KBM-7 (cell line): ENCODE measurements at places on chromosomes 1 and 21.

DNA sequence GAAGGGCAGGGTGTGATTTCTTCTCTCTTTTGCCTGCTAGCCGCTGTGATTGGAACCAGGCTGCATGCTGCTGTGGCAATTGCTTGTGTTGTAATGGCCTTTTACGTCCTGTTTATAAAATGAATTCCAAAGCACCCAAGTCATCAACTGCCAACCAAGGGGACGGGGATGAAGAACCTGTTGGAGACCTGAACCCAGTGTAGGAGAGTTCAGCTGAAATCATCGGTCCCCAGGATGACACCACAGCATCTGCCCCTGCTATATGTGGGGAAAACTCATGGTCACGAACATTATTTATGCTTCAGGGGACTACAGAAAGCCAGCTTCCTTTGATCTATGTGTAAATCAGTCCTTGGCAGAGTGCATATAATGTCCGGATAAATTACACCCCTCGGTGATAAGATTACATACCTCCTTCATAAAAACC, 3.8 kb downstream of the TMEM167B start:
- DNase-seq = no peak

- DNase-seq = no peak
Measured at GRCh38 chr1:18513995-18514394, 33.3 kb downstream of the KLHDC7A start.

- DNase-seq = no peak
Measured at GRCh38 chr1:61070054-61070453, 12.3 kb upstream of the NFIA start.

GRCh38 chr1:33661811-33662454, 189.5 kb downstream of the ZSCAN20 start:
- DNase-seq = no peak

GRCh38 chr21:29789393-29789792, 150.4 kb downstream of the GRIK1 start:
- DNase-seq = no peak

- DNase-seq = no peak
Measured at GRCh38 chr1:218273762-218274479, 11.2 kb upstream of the RRP15 start.

DNA sequence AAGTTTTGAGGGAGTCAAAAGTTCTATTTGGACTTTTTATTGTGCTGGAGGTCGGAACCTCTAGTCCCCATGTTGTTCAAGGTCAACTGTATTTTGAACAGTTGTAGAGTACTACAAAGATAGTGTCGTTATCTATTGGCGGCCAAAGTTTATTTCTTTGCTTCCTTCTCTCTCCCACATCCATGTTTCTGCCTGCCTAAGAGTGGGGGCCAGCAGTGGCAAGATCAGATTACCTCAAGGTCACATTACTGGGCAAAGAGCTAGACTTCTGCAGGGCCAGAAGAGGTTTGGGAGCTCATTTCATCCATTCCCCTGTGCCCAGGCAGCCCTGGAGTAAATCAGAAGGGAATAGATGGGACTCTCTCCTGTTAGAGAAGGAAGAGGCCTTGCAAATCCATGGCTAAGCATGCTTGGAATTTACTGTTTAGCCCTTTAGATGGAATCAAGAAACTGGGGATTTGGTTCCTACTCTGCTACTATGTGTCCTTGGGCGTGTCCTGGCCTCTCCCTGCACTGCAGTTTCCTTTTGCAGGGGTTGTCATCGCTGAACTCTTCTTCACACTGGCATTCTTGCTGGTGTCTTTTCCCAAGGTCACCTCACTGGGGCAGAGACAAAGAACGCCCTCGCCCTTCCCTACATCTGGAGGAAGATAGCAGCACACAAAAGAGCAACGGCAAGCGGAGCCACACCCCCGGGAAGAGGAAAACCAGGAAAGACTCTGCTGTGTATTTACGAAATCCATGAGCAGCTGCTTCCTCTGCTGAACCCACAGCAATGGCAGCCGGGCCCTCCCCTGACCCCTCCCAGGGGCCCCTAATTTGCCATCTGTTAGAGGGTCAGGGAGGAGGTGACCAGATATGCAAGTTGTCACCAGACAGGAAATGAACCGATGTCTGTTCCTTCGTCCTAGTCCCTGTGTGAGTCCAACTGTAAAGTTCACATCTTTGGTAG, 73.3 kb downstream of the PLPP3 start:
- DNase-seq = peak; percentile 88

- no peak for DNase-seq
Measured at GRCh38 chr1:9767964-9768668, 55.6 kb downstream of the CLSTN1 start.

DNA sequence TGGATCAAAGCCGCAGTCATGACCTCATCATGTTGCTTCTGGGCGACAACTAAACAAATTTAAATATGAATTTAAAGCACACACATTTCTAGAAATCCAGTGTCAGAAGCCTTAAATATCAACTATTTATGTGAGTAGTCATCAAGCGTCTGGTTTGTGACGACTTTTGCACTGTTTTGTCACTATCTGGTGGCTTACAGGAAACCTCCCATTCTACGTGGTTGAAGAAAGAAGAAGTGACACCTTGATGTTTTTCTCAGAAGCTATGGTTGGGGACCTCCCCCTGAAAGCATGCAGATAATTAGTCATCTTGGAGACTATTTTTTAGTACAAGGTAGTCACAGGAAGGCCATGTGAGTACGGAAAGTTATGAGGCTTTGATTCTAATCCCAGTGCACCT, 58.5 kb downstream of the TENT5C start:
- peak; percentile 75 for DNase-seq

DNA sequence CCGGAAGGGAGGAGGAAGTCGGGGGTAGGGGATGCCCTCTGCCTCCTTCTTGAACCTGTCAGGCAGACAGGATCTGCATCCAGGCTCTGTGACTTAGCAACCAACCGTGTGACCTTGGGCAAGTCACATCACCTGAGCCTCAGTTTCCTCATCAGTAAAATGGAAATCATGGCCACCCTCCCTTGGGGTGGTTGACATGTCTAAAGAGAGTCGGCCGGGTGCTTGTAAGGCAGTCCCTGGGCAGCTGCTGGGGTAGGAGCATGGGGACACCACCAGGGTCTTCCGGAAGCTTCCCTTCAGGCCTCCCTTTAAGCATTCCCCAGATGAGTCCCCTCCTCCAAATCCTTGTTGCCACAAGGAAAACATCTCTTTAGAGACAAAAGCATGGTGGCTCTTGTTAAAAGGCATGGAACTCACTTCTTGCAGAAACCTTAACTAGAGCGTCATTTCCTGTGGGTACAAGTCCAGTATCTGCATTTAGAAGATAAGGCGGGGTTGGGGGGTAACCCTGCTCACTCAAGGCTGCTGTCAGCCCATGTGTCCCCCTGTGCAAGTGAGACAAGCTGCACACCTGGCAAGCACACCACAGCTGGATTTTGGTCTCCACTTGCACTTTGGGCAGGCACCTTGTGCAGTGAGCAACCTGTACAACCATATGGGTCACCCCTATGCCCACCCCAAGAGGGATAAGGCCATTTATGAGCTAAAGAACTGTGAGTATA, 10.4 kb downstream of the CLCNKB start:
- DNase-seq = peak; percentile 34

GRCh38 chr1:21865609-21865942, 53.5 kb downstream of the LDLRAD2 start:
- no peak for DNase-seq

DNA sequence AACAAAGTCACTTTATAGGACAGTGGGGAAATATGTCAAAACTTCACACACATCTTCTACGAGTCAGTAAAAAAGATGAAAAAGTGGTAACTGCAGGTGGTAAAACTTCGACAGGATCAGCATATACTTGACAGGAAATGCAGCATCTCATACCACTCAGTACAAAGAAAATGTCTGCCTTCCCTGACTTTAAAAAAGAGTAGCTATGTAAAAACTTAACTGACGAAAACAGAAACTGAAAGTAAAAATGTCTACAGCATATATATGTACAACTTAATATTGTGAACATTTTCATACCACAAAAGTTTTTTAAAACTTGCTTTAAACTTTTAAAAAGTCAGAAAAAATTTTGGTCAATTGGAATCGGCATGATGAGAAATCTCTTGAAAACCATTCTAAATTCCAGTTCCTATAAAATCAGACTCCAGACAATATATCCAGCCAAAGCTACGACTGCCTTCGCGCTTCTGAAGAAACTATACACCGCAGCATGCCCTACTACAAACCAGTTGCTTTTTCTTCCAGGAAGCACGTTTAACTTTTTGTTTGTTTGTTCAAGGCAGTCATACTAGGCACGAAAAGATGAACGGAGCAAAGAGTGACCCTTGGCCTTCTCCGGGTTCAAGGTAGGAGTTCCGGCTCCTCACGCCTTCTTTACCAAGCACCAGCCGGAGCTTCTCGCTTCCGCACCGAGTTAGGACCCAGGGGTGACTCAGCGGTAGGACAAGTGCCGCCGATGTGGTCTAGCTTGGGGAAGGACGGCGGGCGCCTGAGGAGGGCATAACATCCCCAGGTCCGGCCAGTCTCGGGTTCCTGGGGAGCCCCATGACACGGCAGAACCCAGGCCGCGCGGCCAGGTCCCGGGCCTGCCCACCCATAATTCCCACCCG, 612 bp downstream of the PSMA5 start:
- DNase-seq = no peak

GRCh38 chr1:180909005-180909414, 3.7 kb upstream of the KIAA1614 start:
- DNase-seq = no peak

GRCh38 chr1:22163564-22163963, 20.7 kb upstream of the WNT4 start:
- DNase-seq = no peak

GRCh38 chr1:26003262-26003661, 5.4 kb upstream of the PAFAH2 start:
- no peak for DNase-seq

- peak; percentile 22 for DNase-seq
Measured at GRCh38 chr1:104636581-104636980, 886.9 kb downstream of the AMY1C start.

DNA sequence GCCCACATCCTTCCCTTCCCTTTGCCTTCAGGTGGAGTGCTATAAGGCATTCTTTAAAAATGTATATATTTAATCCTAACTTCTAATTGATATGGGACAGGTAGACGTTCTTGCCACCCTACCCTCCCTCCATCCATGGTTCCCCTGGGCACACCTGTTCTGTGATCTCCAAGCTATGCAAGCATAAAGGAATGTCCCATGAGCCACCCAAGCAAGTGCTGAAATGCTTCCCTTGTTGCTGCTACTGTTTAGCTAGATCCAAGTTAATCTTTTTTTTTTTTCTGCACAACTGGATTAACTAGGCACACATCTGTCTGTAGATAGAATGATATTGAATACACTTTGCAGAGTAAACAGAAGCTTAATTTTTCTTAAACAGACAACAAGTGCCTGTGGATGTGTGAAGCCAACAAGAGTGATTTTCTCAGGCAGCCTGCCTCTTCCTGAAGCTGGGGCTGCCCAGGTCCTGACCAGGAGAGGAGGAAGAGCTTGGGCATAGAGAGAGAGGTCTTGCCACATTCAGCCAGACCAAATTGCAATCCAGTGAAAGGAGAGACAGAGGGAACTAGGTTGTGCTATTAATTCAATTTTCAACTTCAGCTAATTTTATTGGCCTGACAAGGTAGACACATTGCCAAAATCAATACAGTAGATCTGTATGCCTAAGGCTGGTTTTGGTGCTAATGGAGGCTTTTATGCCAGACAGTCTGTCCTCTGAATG, 28.2 kb upstream of the ATP1B1 start:
- no peak for DNase-seq

- no peak for DNase-seq
Measured at GRCh38 chr1:9105336-9105867, 23.5 kb downstream of the GPR157 start.

DNA sequence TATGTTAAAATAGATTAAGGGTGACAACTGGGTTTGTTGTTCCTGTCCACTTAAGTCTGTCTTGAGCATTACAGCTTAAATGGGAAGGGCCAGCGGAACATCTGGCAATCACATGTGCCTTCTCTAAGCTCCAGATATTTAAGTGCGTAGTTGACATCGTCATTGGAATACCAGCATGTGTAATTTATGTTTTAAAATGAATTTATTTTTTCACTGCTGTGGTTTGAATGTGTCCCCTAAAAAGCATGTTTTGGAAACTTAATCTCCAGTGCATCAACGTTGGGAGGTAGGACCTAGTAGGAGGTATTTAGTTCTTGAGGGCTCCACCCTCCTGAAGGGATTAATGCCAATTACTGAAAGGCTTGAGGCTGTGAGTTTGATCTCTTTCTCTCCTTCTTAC, 13.4 kb downstream of the ZCCHC17 start:
- no peak for DNase-seq

- peak; percentile 33 for DNase-seq
Measured at GRCh38 chr1:174791863-174792262, 207.9 kb upstream of the CACYBP start.

GRCh38 chr1:165143437-165144065, 213.0 kb downstream of the LMX1A start:
- DNase-seq = peak; percentile 30

DNA sequence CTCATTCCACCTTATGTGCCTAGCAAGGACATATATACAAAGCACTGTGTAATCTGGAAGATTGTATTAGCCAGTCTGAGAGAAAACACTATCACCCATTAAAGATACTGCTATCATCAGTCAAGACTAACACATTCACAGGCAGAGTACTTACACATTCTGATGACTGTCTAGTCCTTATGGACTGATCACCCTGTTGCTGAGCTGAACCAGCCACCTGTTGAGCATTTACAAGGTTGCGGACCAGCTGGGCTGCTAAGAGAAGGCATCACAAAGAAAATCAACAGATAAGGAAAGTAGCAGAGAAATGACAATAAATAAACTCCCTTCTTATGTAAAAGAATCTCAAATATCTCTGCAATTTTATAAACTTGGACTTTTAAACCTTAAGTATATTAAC, 30.8 kb downstream of the PRPF38A start:
- no peak for DNase-seq

DNA sequence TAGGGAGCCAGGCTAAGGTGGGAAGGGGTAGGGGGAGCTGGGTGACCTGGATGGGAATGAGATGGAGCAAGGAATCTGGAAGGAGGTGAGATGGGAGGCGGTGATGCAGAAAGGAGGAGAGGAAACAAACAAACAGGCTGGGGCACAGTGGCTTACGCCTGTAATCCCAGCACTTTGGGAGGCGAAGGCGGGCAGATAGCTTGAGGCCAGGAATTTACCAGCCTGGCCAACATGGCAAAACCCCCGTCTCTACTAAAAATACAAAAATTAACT, 10.8 kb downstream of the CRABP2 start:
- DNase-seq = no peak

- DNase-seq = no peak
Measured at GRCh38 chr1:30271401-30272276, 451.7 kb downstream of the MATN1 start.

DNA sequence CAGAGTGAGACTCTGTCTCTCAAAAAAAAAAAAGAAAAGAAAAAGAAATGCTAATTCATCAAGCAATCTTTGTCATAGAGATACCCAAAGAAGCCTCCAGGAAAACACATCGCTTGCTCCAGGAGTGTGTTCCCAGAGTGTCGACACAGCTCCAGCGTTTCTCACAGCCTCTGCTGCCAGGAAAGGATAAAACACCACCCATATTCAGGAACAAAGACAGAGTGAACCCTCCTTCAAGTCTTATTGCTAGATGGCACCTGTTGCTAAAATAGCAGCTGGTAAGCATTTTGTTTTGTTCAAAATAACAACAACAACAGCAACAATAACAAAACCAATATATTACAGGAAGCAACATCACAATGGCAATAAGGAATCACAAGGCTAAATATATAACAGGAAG, 3.1 kb downstream of the ILDR2 start:
- DNase-seq = no peak
